ENCODE measurements at places on chromosomes 3 and 15. TPM values are rescaled to one million over a fixed set of nuclear protein-coding genes. Genes with fewer than 3 reads are reported as not detected.

ARL13B gene
- 8.9 TPM for total RNA-seq

DNA sequence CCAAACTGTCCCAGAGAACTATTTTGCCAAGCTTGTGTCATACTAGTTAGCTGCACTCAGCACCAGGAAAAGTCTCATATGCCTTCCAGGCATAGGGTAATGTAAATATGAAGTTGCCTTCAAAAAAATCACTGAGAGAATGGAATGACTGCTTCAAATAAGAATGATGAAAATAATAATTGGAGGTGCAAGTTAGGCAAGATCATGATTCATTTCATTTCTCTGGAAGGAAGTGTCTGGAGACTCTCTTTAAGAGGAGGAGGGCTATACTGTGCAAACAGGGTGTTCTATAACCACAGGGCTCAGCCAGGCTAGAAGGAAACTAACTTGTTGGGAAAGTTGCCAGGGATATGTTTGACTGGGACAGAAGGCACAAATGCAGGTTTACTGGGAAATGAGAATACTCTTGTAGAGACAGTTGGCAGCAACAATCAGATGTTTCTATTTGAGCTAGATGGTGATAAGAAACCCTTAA lies 4.3 kb downstream of the SIDT1 start:
- DNase-seq: no peak

GRCh38 chr15:62360332-62361097 lies 195.4 kb upstream of the C2CD4B start:
- DNase-seq: peak; percentile 71

- DNase-seq: no peak
Observed at GRCh38 chr3:153706706-153707105, 414.5 kb upstream of the ARHGEF26 start.

- peak; percentile 80 for DNase-seq
Observed at GRCh38 chr3:191499307-191500080, 38.5 kb downstream of the PYDC2 start.

- DNase-seq: no peak
Observed at GRCh38 chr3:120049881-120050539, 44.2 kb downstream of the GSK3B start.

DNA sequence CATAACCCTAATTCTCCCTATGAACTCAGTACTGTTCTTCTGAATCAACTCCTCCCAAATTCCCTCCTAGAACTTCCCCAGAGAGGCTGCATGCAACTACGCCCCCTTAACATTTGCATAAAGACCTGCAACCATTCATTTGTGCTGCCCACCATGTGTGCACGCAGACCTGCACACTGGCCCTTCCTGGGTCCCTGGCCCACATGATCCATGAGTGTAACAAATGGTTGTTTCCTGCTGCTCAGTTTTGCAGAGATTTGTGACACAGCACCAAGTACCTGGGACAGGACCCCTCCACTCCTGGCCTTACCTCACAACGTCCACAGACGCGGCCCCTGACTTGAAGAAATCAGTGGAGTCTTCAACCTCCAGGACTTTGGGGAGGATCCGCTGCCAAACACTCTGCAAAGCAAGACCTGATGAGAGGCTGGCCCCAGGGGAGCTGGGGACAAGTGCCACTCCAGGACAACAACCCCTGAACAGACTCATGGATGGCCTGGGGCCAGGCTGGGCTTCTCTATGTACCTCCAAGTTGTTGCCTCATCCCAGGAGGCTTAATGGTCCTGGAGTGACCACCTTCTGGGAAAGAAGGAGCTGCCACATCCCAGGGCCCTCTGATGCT lies 33.8 kb downstream of the ALDH1L1 start:
- no peak for DNase-seq

AHSG gene
- 0.20 TPM for total RNA-seq

DNA sequence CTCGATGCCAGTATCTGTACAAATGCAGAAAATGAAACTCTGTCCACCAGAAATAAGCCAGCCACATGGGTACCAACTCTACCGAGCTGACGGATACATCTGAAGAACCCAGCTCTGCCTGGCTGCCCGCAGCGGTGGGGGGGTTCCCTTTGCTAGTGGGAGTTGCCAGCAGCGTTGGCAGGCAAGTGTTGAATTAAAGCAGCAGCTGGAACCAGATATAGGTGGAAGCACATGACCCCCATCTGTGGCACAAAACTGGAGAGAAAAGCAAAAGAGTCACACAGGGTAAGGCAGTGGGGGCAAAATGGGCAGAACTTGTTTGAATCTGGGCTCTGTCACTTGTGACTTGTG lies 17.9 kb downstream of the CRYGS start:
- no peak for DNase-seq

NOX5 gene
- total RNA-seq: 0.03 TPM

CD200R1L gene
- not detected for total RNA-seq

DNA sequence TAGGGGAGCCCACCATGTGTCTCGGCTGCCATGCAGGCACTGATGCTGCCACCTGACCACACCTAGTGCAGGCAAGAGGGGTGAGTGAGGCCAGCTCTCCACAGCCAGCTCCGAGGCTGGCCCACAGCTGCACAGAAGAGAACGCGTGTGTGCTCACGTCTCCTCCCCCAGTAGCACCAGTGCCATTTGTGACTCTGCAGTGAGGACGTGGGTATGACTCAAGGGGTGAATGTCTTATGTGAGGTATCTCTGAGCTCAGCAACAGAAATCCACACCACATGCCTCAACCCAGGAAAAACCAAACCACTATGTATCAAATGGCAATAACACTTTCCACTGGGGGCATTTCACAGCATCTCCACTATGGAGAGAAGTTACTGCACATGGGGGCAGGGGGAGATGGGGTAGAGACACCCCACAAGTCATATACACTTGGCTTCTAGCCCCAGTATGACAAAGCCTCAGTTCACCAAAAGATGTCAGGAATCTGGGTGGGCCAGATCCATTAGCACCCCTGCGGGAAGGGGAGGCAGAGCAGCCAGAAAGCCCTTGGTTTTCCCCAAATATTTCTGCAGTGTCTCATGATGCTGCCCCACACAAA lies 87.6 kb downstream of the LRIG1 start:
- no peak for DNase-seq

- no peak for DNase-seq
Observed at GRCh38 chr3:52983336-52983807, 62.5 kb downstream of the SFMBT1 start.

- DNase-seq: peak; percentile 40
Observed at GRCh38 chr3:141052201-141053069, 1.3 kb downstream of the SPSB4 start.

USP50 gene
- total RNA-seq: 0.43 TPM

TMOD2 gene
- total RNA-seq: 14.5 TPM

IL17RD gene
- 1.5 TPM for total RNA-seq

COMMD2 gene
- 20.8 TPM for total RNA-seq

ZNF35 gene
- total RNA-seq: 9.1 TPM

DNA sequence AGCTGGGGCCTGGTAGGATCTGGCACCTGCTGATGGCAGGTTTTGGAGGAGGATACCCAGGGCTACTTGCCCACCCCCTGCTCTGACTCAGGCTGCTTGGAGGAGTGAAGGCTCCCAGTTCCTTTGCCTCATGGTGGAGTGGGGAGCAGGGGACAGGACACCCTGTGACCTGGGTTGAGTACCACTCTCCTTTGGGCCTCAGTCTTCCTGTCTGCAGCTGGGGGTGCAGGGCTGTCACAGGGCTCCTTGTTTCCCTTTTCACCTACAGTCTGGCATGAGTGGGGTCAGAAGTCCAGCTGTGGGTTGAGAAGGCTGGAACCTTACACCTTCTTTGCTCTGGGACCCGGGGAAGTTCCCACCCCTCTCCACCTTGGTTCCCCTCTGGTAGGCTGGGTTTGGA lies 14.7 kb downstream of the SEMA3F start:
- peak; percentile 24 for DNase-seq

FYTTD1 gene
- total RNA-seq: 58.0 TPM

GRCh38 chr3:108661699-108662098 lies 72.2 kb downstream of the DZIP3 start:
- no peak for DNase-seq

- peak; percentile 65 for DNase-seq
Observed at GRCh38 chr15:41501191-41501917, 7.7 kb downstream of the ITPKA start.

PLA2G4E gene
- total RNA-seq: 0.08 TPM

GRCh38 chr3:56720849-56721248 lies 37.8 kb upstream of the TASOR start:
- DNase-seq: no peak

GOLGA8J gene
- not detected for total RNA-seq

DNA sequence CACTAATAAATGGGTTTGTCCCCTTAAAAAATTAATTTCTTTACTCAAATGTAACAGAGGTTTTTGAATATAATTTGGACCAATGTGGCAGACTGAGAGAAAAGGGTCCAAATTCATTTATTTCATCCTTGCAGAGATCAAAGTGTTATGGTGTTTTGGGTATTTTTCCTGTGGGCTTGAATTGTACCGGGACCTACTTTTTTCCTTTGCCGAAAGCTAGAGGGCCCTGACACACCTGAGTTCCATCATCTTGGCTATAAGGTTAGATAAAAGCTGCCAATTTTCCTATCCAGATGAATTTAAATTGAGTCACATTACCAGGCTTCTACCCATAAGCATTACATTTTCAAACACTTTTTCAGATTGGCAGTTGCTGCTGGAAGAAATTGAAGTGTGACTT lies 908 bp downstream of the CCNB2 start:
- no peak for DNase-seq

CLCN2 gene
- 4.9 TPM for total RNA-seq

IGSF10 gene
- 12.5 TPM for total RNA-seq

DNA sequence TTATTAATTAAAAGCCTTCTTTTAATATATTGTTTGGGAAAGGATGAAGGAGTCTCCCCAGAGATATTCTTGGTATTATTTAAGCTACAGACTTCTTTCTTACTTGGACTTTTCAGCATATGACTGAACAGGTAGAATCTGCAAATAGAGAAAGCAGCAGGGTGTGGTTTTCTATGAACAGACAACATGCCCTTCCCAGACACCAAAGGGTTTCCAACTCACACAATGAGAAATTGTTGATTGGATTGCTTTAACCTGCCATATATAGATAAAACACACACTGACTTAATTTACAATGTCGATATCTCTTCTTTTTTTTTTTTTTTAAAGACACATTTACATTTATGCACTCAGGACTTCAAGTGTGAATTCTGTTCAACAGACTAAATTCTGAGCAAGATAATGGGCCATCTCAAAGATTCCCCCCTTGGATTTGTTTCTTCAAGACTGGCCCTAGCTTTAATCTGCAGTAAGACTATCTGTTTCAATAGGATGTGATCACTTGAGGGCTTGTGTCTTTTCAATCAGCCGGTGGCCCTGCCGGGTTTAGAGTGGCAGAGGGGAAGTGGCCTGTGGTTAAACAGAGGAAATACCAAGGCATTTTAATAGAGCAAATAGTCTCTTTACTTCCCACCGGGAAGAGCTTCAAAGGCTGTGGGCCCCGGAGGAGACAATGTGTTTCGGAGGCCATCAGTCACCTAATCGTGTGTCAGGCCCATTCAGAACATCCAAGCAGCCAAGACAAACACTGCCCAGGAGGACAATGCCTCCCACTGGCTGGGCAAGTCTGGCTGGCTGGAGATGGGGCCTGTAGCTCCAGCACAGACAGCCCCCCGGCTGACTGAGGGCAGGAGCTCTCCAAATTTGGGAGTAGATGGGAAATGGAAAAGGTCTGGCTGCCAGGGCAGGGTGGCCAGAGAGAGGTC lies 6.1 kb downstream of the IL17RD start:
- no peak for DNase-seq

GRCh38 chr15:86044981-86045380 lies 34.7 kb upstream of the AGBL1 start:
- no peak for DNase-seq

CCR9 gene
- not detected for total RNA-seq

GOLGA8S gene
- total RNA-seq: 0.53 TPM

DNA sequence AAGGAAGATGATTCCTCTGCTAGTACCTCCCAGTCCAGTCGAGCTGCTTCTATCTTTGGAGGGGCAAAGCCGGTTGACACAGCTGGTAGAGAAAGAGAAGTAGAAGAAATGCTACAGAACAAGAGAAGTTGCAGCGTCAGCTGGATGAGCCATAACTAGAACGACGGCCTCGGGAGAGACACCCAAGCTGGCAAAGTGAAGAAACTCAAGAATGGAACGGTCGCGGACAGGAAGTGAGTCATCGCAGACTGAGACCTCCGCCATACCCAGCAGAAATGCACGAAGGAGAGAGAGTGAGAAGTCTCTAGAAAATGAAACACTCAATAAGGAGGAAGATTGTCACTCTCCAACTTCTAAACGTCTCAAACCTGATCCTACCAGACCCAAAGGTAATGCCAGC lies 19.0 kb upstream of the PARP14 start:
- no peak for DNase-seq

- DNase-seq: no peak
Observed at GRCh38 chr3:31892916-31893573, 88.0 kb downstream of the OSBPL10 start.

- DNase-seq: no peak
Observed at GRCh38 chr3:34863485-34863884, 775.8 kb upstream of the ARPP21 start.

P2RY13 gene
- total RNA-seq: 1.2 TPM

CPNE9 gene
- 0.15 TPM for total RNA-seq

DNA sequence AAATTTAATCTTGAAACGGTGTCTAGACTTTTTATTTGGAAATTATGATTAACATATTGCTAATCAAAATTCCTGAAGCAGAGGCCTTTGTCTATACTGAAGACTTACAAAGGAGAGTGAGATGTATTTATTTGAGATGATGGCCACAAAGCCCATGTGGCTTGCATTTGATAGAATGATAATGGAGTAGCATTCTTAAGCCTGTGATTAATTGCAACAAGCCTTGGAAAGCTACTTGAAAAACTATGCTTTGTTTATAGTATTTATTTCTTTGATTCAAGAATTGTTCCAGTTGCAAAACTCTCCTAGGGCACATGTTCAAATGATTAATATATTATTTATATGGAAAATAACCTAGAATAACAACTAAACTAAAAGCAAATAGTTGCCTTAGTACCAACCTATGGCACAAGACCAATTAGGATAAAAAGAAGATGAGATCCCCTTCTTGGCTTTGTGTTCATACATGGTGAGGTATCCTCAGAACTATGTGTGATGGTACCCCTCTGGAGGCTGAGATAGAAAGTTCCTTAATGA lies 244.1 kb upstream of the TBL1XR1 start:
- no peak for DNase-seq

CNTN3 gene
- 6.3 TPM for total RNA-seq

TMEM62 gene
- 10.4 TPM for total RNA-seq

ASB14 gene
- 1.3 TPM for total RNA-seq

GHSR gene
- total RNA-seq: not detected

DNA sequence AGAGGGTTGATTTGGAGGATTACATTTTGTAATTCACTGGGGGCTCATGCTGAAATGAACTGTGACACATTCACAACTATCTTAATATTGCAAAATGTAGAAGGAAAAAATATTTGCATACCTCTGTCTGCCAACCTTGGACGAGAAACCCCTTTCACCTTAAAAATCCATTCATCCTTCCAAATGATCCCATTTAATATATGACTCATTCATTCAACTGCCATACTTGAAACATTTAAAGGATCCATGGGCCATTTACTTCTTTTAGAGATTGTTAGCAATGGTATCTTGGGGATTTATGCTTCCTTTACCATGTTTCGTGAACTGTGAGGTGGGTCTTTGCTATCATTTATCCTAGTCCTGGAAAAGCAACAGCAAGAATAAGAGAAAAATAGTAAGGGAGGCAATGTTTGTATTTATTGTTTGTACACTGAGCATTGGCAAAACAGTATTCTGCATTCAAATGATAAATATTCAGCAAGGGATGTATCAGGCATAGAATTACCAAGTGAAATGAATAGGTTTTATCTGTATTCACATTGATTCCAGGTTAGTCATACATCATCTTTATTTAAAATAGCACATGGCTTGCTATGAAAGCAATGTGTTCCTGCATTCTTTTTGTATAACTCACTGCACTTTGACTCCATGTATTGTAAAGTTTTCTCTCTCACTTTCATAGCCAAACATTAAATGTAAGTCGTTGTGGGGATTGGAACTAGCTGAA lies 378.1 kb downstream of the NSUN3 start:
- DNase-seq: no peak

All from right cardiac atrium (tissue), 5 donors.